ENCODE measurements at places on chromosomes 5 and 9.

DNA sequence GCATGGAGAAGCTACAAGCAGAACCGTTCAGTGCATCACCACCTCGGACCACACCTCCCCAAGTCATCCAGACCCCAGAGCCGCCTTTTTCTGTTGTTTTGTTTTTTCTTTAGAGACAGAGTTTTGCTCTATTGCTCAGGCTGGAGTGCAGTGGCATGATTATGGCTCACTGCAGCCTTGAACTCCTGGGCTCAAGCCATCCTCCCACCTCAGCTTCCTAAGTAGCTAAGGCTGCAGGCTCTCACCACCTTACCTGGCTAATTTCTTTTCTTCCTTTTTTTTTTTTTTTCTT, 13.5 kb upstream of the SFXN1 start:
- no peak for DNase-seq

DNA sequence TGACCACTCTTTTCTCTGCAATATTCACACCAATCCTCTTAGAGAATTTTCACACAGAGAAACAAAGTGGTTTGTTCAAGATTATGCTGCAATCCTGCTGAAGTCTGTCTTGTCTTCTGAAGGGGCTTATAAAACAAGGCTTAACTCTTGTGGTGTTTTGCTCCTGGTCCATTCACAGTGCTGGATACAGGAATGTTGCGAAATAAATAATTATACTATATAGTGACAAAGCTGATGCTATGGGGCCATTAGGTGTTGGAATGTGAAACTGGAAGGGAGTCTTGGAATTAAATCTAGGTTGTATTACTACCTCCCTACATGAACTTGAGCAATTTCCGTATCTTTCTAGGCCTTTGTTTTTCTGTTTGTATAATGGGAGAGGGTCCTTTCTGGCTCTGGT, 170.2 kb downstream of the TRIM32 start:
- no peak for DNase-seq

DNA sequence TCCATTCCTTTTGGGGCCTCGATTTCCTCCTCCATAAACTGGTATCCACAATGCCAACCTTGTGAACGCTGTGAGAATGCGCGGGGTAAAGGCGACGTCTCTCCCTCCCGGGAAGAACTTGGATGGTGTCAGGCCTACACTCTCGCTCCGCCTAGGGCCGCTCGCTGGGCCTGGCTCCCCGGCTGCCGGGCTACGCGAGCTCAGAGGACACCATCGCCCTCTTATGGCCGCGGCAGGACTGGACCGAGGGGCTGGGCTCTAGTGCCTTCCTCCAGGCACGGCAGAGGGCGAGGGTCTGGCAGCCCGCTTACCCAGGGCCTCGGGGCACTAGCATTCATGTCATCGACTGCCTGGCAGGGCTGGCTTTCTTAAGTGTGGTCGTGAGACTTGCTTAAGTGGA, 1.3 kb upstream of the EXOSC2 start:
- peak; percentile 37 for DNase-seq

- DNase-seq: no peak
These were observed 11.0 kb downstream of the FABP6 start for GRCh38 chr5:160240350-160240749.

- DNase-seq: peak; percentile 46
These were observed 158.1 kb downstream of the SLC24A2 start for GRCh38 chr9:19630760-19631159.

GRCh38 chr9:109251080-109251775, 69.6 kb downstream of the EPB41L4B start:
- no peak for DNase-seq

DNA sequence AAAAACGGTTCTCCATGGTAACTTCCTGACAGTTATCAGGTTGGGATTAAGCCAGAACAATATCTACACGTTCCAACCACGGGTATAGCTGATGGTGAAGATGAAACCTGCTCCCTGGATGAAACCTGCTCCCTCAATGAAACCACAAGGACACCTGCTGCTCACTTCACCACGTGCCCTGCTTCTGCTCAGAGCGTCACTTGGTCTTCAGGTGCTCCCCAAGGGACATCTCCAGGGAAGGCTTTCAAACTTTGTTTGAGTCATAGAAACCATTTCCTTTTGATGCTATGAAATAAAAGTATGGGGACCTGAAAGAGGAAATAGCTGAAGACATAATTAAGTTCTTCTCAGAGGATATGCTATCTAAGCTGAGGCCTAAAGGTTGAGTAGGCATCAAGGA, 242.4 kb downstream of the MED10 start:
- DNase-seq: no peak
